ENCODE measurements at places on chromosomes 5 and 9. TPM values are rescaled to one million over a fixed set of nuclear protein-coding genes. Genes with fewer than 3 reads are reported as not detected.

PCDHGB2 gene
- total RNA-seq = 0.19 TPM

- no peak for DNase-seq
These were observed 210.9 kb downstream of the GAPVD1 start for GRCh38 chr9:125472562-125472925.

IFNA21 gene
- total RNA-seq = not detected

DNA sequence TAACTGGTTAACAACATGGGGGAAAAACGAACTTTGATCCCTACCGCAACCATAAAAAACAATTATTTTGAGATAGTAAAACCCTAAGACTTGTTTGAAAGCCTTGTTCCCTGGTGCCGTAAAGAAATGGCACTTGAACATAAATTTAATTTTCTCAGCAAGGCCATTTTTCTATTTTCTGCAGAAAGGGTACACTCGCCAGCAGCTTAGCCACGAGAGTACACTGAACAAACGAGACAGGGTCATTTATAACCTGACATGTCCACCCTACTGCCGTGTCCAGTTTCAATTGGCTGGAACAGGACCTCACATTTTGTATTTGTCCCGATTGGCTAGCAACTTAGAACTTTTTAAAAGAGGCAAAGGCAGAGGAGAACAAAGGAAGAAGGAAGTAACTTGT is 26.8 kb downstream of the FBXW11 start:
- DNase-seq = no peak

GRCh38 chr9:95507464-95508241 is 9.1 kb downstream of the PTCH1 start:
- no peak for DNase-seq
